Smooth muscle cell of the pulmonary artery (primary cell): ENCODE measurements at places on chromosomes 6 and 20. TPM values are rescaled to one million over a fixed set of nuclear protein-coding genes. Genes with fewer than 3 reads are reported as not detected.

Gene TRERF1
- total RNA-seq, result 5.4 and 6.2 TPM in 2 replicates

Gene PROKR2
- total RNA-seq, result not detected in 2 replicates

Gene CRIP3
- total RNA-seq, result 0.39 TPM in 1 of 2 replicates, not detected in the other

Gene RIMS1
- 2.3 and 3.6 TPM in 2 replicates for total RNA-seq

Gene SMOC2
- total RNA-seq, result 0.13 TPM in 1 of 2 replicates, not detected in the other

Gene DNAH8
- total RNA-seq, result under 0.01 TPM in 1 of 2 replicates, not detected in the other

Gene LRRC73
- total RNA-seq, result 0.78 and 1.4 TPM in 2 replicates

Gene CST4
- 0.33 and 0.50 TPM in 2 replicates for total RNA-seq

Gene AVP
- not detected in 2 replicates for total RNA-seq

Gene GABRR1
- total RNA-seq, result not detected in 2 replicates

Gene ASIP
- total RNA-seq, result not detected in 2 replicates

Gene SLC44A4
- 0.20 TPM in 1 of 2 replicates, not detected in the other for total RNA-seq

Gene GHRH
- total RNA-seq, result not detected in 2 replicates
